ENCODE measurements at places on chromosomes 4 and X.

GRCh38 chrX:154775419-154776349 is 13.0 kb downstream of the DKC1 start:
- peak; percentile 49 for DNase-seq

DNA sequence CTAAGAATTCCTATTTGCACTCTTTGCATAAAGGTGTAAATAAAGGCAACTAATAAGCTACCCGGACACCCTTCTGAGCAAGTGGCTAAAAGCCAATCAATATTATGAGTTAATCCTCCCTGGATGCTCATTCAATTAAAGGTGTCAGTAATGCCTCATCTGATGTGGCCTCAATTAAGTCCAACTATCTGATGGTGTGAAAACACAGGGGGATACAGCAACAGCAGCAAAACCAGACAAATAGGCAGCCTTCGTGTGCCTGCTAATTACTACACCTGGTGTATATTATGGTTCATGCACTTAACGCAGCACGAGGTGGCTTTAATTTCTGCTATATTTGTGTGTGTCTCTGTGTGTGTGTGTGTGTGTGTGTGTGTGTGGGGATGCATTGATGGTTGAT is 244.4 kb downstream of the DCLK2 start:
- no peak for DNase-seq

- no peak for DNase-seq
These were observed 481.8 kb downstream of the GRXCR1 start for GRCh38 chr4:43374216-43374751.

DNA sequence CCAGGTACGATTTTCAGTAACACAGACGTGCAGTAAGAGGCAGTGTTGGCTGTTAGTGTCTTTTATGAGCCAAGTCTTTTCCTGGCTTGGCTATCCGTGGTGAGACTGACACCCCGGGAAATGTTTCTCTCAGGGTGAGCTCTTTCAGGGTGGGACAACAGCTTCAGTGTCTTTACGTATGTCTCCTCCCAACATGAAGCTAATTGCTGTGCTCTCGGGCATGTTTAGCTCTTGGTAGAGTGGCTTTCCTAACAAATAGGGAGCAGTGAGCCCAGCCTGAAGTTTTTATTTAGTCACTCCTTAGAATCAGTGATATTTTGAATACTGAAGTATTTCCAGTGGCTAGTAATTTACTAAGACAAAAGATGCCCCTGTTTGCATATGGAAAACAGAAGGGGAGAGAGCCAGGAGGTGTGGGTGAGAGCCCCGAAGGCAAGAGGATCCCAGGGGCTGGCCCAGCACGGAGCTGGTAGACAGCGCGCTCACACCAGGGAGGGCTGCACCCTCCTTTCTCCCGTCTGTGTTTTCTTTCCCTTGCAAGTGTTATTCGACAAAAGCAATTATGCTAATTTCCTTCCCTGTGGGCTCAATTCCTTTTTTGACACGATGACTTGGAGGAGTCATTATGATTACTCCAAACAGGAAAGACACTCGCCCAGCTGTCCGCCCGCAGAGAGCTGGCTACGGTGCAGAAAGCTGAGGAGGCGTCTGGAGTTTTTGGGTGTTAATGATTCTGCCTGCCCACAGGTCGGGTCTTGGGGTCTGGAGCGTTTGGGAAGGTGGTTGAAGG is 47.7 kb downstream of the PDGFRA start:
- no peak for DNase-seq

DNA sequence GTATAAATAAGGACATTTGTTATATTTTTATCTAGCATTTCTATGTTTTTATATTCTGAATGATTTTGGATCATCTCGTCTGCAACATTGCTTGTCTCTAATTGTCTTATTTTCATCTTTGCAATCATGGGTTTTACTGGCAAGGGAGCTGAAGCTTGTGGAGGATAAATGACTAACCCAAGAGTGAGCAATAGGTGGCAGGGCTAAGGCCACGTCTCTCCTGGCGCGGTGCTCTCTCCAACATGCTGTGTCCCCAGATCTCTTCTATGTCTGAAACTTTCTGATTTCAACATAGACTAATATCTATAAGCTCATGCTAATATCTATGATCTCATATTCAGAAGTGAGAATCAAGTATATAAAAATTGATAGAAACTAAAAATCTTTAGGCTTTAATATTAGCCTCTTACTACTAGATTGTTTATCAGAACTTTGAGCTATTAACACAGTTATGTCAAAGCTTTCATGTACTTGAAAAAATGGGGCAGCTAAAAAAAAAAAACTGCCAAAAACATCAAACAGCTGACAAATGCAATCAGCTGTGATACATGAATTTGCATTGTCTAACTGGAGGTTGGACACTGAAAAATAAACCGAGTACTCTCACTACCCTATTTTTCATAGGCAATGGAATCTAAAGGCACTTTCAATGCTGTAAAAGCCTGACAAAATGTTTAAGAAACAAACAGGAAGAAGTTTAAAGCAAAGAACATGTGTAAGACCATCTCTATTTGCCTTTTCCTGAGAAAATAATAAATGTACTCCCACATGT is 169.2 kb downstream of the TMA16 start:
- DNase-seq: no peak

DNA sequence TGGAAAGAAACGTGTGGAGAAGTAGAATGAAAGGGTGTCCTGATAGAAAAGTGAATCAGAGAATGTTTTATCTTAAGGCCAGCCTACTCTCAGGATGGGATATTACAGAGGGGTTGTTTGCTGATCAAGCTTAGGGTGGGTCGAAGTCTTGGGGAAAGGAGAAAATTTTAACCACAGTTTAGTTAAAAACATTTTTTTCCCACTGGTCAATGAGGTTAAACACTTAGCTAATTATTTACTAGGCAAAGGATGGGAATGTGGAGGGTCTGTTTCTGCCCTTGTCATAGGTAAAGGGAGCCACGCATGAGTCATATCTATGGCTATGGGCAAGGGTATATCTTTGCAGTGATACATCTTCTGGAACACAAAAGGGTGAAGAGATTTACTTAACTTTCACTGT is 16.1 kb upstream of the SULT1E1 start:
- no peak for DNase-seq

DNA sequence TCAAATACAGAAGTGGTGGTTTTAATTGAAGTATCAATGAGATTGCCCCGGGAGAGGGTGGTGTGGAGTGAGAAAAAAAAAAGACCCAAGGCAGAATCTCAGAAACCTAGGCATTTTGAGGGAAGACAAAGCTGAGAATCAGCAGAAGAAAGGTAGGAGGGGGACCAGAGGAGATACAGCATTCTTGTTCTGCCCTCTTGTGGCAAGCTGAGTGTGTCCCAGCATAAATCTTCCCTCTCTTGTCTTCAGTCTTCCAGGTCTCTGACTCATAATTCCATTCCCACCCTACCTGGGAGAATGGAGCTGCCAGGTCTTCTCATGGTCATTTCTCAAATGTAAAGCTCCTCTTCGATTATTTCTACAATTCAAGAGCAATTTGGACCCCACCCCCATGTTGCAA is 32.7 kb upstream of the MAGED1 start:
- DNase-seq: peak; percentile 1

GRCh38 chr4:143404555-143404954 is 67.9 kb downstream of the GAB1 start:
- DNase-seq: no peak

DNA sequence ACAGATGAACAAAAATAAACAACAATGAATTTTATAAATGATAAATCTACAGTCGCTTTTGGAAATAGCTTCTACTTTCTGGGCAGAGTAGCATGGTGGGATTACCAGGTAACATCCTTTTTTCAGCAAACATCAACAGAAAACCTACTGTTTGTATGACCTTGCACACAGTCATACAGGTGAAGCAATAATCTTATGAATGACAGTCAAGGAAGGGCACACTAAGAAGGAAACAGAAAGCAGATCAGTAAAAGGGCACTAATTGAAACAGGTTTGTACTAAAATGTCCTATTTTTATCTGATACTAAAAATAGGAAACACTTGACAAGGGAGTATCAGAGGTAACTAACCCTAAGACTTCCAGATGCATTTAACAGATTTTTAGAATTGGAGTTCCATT is 108.9 kb downstream of the DLG3 start:
- no peak for DNase-seq

DNA sequence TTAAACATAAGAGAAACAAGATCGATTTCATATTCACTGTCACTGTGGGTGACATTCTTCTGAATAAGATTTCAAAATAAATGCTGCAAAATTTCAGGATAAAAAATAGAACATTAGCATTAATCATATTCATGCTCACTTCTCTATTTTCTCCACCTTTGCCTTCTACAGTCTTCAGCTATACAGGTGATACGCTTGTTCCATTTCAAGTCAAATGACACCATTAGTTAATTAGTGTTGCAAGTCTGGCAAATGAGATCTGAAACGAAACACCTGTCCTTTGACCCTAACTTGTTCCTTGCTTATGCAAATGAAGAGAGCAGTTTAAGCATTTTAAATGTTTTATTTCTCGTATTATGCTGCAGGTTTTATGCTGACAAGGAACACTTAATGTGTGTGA is 667.5 kb upstream of the MAGEB2 start:
- no peak for DNase-seq

GRCh38 chr4:41366911-41367517 is 110.3 kb downstream of the UCHL1 start:
- no peak for DNase-seq

DNA sequence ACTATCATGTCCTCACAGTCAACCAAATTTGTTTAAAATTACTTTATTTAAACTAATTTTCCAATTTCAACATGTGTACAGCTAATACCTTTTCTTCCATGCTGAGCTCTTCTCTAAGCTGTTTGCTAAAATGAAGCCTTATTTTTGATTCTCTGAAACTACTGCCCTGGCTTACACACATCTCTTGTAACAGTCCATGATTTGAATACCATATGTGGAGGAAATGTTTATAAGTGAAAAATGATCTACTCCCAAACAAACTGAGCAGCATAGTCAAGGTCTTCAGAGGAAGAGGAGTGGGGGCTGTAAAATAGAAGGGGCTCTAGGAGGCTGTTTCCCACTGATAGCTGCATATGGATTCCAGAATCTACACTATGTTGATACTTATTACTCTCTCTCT is 188.7 kb downstream of the ANKRD50 start:
- DNase-seq: no peak

- no peak for DNase-seq
These were observed 1226.9 kb downstream of the PCDH7 start for GRCh38 chr4:31947101-31947500.

GRCh38 chr4:23789762-23790161 is 100.1 kb downstream of the PPARGC1A start:
- no peak for DNase-seq

DNA sequence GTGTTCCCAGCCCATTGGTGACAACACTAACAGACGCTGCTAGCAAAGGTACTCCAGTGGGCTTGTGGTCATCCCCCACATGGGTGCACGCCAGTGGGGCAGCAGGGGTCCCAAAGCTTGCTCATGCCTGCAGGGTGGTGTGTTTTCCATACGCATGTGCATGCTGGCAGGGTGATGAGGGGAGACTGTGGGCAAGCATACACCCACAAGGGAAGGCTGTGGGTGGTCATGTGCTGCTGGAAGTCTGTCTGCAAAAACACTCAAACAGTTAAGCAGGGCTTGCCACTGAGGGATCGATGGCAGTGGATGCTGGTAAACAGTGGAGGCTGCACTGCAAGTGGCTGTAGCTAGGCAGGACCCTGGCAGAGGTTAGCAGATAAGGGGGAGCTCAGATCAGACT is 79.9 kb downstream of the FAAH2 start:
- no peak for DNase-seq

DNA sequence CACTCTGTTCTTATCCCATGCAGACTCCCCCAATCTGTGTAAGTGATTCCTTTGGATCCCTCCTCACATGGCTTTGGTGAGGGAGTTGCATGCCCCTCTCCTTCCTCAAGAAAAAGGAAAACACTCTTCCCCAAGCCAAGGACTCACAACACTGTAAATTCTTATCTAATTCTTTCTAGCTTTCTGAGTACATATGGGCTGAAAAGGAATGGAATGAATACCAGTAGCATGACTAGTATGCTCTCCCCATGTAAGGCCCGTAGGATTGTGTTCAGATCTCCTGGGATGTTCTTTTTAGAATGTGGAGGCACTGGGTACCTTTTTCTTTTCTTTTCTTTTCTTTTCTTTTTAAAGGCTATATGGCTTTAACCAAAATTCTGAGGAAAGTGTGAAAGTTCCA is 17.0 kb upstream of the MAGED1 start:
- no peak for DNase-seq

GRCh38 chr4:107721436-107722100 is 1.5 kb upstream of the PAPSS1 start:
- DNase-seq: peak; percentile 16

- DNase-seq: no peak
These were observed 142.0 kb downstream of the RTL3 start for GRCh38 chrX:78517124-78517523.

GRCh38 chrX:153832728-153833127 is 2.4 kb upstream of the PDZD4 start:
- DNase-seq: no peak

DNA sequence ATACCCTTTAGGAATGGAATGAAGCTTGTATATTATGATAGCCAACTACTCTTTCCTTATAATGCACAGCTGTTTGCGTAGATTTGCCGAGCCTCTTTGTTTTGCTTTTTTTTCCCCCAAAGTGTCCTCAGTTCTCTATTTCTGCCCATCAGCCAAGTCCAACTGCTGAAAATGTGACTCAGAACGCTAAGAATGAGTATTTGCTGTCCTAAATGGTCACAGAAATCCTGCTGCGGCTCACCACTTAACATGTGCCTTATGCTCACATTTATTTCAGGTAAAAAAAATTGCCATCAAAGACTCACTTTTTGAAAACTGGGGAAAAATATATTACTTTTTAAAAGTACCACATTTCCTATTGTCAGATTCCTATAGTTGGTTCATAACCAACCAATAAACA is 36.9 kb downstream of the GABRA4 start:
- DNase-seq: no peak

GRCh38 chrX:102808336-102808735 is 87.8 kb downstream of the GPRASP3 start:
- no peak for DNase-seq

GRCh38 chr4:17709763-17710068 is 71.7 kb downstream of the FAM184B start:
- DNase-seq: no peak

DNA sequence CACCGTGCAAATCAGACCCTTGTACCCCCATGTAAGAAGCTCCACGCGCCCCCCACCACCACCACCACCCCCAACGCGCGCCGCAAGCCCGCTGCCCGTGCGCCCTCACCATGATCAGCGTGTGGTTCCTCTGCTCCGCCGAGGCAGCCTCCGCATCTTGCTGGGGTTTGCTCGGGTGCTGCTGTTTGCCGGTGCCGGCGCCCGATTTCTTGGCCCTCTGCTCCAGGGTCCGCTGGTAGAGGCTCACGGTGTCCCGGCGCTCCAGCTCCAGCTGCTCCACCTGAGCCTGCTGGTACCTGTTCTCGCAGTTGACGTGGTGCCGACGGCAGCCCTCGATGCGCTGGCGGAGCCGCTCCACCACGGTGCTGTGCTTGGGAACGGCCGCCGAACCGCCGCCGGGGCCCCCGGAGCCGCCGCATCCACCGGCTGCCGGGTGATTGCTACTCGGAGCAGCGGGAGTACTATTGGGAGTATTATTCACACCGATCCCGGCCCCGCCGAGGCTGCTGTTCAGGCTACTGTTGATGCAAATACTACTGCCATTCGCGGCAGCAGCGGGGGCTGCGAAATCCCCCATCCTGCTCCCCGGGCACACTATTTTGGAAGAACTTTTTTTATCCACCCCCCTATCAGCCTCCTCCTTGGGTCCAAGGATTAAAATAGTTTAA is 1.1 kb downstream of the MAML3 start:
- DNase-seq: peak; percentile 65

Measured in erythroblast (primary cell).